ENCODE measurements at places on chromosomes 2 and 18. TPM values are rescaled to one million over a fixed set of nuclear protein-coding genes. Genes with fewer than 3 reads are reported as not detected.

Gene DPYSL5
- not detected for total RNA-seq

Gene SPEG
- 7.2 TPM for total RNA-seq

Gene C1D
- total RNA-seq: 18.5 TPM

Gene SLC11A1
- total RNA-seq: 36.6 TPM

Gene CCDC141
- 12.3 TPM for total RNA-seq

Gene CCDC148
- total RNA-seq: 2.9 TPM

Gene SNRNP200
- total RNA-seq: 89.0 TPM

Gene PRKCE
- total RNA-seq: 30.5 TPM

Gene EFEMP1
- 139 TPM for total RNA-seq

Gene SLC16A14
- 7.4 TPM for total RNA-seq

Gene CLIP4
- total RNA-seq: 85.6 TPM

Gene WBP1
- 68.6 TPM for total RNA-seq

Gene RALB
- total RNA-seq: 52.8 TPM

Gene MTLN
- total RNA-seq: 31.9 TPM

Gene HAAO
- total RNA-seq: 14.3 TPM

Gene IL1R2
- 5.7 TPM for total RNA-seq

Gene DOCK10
- 50.7 TPM for total RNA-seq

Gene PLB1
- total RNA-seq: 5.5 TPM

Gene NRP2
- total RNA-seq: 316 TPM

Gene TUBA3D
- not detected for total RNA-seq

Gene ATOH8
- 57.2 TPM for total RNA-seq

Gene TIA1
- total RNA-seq: 140 TPM

Gene PLCL1
- 6.7 TPM for total RNA-seq

Gene IL36B
- not detected for total RNA-seq

Gene RBKS
- total RNA-seq: 4.8 TPM

Gene PGAP1
- 24.7 TPM for total RNA-seq

Gene HOXD12
- not detected for total RNA-seq

Gene GAL3ST2
- not detected for total RNA-seq

Gene PLEKHB2
- 52.0 TPM for total RNA-seq

Gene GPR45
- not detected for total RNA-seq

Gene IKZF2
- total RNA-seq: 22.1 TPM

Gene TWSG1
- total RNA-seq: 50.2 TPM

Gene SH3RF3
- total RNA-seq: 6.4 TPM

Gene HOXD11
- total RNA-seq: 0.40 TPM

Gene SCN1A
- total RNA-seq: not detected

Gene SP5
- total RNA-seq: 2.4 TPM

Gene KIF1A
- total RNA-seq: 123 TPM

Gene SLC8A1
- total RNA-seq: 21.0 TPM

Gene BMP10
- total RNA-seq: not detected

Gene ASB18
- not detected for total RNA-seq

Gene GEN1
- total RNA-seq: 3.4 TPM

Gene UGT1A4
- not detected for total RNA-seq

Gene CROCC2
- total RNA-seq: 0.18 TPM

Gene TNFAIP6
- total RNA-seq: 14.4 TPM

Gene CYBRD1
- total RNA-seq: 280 TPM

Gene CAVIN2
- 71.1 TPM for total RNA-seq

Gene SMIM21
- total RNA-seq: not detected

Measured in sciatic nerve (tissue), 2 donors.